ENCODE measurements at places on chromosomes 7 and 10.

- H3K4me1 ChIP-seq: peaks cover 16% of the 10 kb centered on the region
- no peak for DNase-seq
- peaks cover 16% of the 10 kb centered on the region for H3K36me3 ChIP-seq
- H3K27me3 ChIP-seq: no peaks in the 10 kb centered on the region
- H3K4me3 ChIP-seq: no peak overlapping the region
Measured at GRCh38 chr10:79220307-79220706, 127.0 kb upstream of the PPIF start.

- DNase-seq: no peak
- no peak overlapping the region for H3K4me3 ChIP-seq
- no peaks in the 10 kb centered on the region for H3K36me3 ChIP-seq
- H3K4me1 ChIP-seq: peaks cover 5% of the 10 kb centered on the region
Measured at GRCh38 chr10:87596351-87596750, 63.3 kb upstream of the PAPSS2 start.

- H3K4me3 ChIP-seq: no peak overlapping the region
- DNase-seq: no peak
- no peaks in the 10 kb centered on the region for H3K36me3 ChIP-seq
Measured at GRCh38 chr7:18049262-18049661, 21.6 kb upstream of the PRPS1L1 start.

- no peak overlapping the region for H3K4me3 ChIP-seq
- H3K4me1 ChIP-seq: peaks cover 8% of the 10 kb centered on the region
- no peaks in the 10 kb centered on the region for H3K27me3 ChIP-seq
- peak overlapping the region; percentile 83 for H3K27ac ChIP-seq
- DNase-seq: no peak
Measured at GRCh38 chr10:12579954-12580858, 230.9 kb downstream of the CAMK1D start.

DNA sequence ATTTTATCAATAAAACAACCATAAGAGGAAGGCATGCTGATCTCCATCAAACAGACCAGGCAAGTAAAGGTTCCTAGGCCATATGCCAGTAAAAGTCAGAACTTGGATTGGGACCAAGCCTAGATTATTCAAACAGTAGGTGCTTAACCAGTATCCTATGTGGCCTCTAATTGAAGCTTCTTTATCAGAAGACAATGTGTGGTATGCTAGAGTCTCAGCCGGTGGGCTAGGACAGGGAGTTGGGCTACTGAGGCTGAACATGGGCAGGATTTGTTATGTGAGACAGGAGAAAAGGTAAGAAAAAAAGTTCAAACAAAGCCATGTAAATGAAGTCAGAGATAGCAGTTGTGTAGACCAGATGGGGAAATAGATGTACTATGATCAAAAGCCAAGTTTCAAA lies 413.7 kb upstream of the GHITM start:
- no peaks in the 10 kb centered on the region for H3K4me1 ChIP-seq
- H3K36me3 ChIP-seq: no peaks in the 10 kb centered on the region
- H3K4me3 ChIP-seq: no peak overlapping the region
- DNase-seq: no peak
- H3K27ac ChIP-seq: no peak overlapping the region
- no peaks in the 10 kb centered on the region for H3K27me3 ChIP-seq

DNA sequence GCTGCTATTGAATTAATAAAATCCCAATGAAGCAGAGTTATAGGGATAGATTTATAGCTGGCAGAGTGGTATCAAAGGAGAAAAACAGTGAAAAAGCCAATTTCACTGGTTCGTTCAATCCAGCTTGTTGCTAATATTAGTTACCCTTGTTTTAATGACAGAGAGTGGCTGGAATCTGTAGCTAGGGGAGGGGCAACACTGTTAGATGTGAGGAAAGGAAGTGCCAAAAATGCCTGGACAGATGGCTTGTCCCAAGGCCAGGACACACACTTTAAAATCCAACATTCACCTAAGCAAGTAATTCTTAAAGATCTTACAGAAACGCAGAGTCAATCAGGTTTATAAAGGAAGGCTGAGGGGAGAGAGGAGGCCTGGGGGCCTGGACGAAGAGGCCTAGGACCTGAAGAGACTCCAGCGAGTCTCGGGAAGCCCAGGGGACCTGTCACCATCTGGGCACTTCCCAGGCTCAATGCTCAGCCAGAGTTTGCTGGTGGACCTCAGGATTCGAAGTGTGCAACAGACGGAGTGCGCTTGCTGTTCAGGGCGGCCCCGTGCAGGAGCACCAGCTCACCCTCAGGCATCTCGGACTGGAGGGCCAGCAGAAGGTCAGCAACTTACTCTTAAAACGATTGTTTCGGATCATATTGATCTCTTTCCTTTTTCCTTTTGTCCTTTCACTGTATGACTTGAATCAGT lies 36.7 kb downstream of the TMEM248 start:
- H3K4me1 ChIP-seq: peaks cover 19% of the 10 kb centered on the region
- peaks cover 11% of the 10 kb centered on the region for H3K36me3 ChIP-seq
- no peak for DNase-seq
- no peak overlapping the region for H3K4me3 ChIP-seq
- H3K27ac ChIP-seq: peak overlapping the region; percentile 91
- no peaks in the 10 kb centered on the region for H3K27me3 ChIP-seq

- no peak overlapping the region for H3K27ac ChIP-seq
- peaks cover 12% of the 10 kb centered on the region for H3K27me3 ChIP-seq
- DNase-seq: no peak
- H3K4me3 ChIP-seq: no peak overlapping the region
Measured at GRCh38 chr10:29925771-29926692, 133.4 kb downstream of the JCAD start.

DNA sequence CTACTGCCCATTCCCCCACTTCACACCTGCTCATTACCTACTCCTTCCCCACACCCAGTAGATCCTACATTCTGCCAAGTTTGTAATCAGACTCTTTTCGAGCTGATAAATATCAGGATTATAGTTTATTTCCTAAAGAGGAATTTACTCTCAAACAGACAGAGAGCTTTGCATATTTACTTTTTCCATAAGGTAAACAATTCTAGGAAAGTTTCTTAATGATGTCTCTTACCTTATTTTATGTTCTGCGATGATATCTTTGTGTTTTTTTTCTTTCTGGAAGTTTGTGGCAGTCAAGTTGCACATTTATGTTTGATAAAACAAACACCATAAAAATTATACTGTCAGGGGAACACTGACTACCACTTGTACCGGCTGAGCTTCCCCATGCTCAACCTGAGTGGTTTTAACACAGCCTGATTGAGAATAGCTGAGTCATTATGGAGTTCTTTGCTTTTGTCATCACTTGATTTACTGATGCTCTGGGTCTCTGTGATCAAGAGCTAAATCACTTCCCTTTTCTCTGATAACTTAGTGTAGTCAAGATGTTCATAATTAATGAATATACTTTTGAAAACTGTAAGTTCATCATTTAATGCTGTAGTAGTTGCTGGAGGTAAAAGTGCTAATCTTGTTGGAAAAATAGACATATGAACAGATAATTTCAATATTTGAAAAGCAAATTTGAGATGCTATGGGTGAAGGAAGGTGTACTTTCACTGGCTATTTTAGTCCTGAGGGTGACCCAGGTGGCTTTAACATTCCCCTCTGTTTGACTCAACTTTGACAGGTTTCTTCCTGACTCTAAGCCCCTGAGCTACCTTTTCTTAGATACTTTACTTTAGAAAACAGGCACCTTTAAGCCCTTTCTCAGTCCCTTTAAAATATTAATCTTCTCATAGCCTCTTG lies 1034.5 kb upstream of the LRRTM3 start:
- H3K4me1 ChIP-seq: peaks cover 12% of the 10 kb centered on the region
- no peaks in the 10 kb centered on the region for H3K36me3 ChIP-seq
- H3K27ac ChIP-seq: peak overlapping the region; percentile 73
- H3K4me3 ChIP-seq: no peak overlapping the region
- H3K27me3 ChIP-seq: no peaks in the 10 kb centered on the region

GRCh38 chr10:97080051-97080776 lies 105.5 kb downstream of the SLIT1 start:
- H3K36me3 ChIP-seq: no peaks in the 10 kb centered on the region
- H3K27ac ChIP-seq: no peak overlapping the region
- peaks cover 13% of the 10 kb centered on the region for H3K27me3 ChIP-seq

DNA sequence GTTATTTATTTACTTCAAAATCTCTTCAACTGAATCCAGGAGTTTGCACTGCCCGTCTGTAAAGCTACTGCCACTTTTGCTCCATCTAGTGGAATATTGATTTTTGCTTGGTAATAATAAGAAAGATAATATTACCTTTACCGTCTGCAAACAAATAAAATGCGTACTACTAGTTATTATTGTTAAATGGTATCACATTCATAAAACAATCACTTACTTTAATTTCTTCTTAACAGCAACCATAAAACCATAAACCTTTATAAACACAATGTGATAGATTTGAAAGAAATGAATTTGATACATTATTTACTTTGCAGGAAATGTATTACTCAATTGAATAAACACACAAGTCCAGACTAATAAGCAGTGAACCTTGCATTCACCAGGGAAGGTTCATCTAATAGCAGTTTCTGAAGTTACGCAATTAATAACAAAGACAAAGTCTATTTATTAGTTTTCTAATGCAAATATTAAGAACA lies 6.4 kb downstream of the AGMO start:
- no peak for DNase-seq
- H3K4me3 ChIP-seq: no peak overlapping the region
- peaks cover 8% of the 10 kb centered on the region for H3K4me1 ChIP-seq
- H3K36me3 ChIP-seq: no peaks in the 10 kb centered on the region
- H3K27me3 ChIP-seq: no peaks in the 10 kb centered on the region
- no peak overlapping the region for H3K27ac ChIP-seq

DNA sequence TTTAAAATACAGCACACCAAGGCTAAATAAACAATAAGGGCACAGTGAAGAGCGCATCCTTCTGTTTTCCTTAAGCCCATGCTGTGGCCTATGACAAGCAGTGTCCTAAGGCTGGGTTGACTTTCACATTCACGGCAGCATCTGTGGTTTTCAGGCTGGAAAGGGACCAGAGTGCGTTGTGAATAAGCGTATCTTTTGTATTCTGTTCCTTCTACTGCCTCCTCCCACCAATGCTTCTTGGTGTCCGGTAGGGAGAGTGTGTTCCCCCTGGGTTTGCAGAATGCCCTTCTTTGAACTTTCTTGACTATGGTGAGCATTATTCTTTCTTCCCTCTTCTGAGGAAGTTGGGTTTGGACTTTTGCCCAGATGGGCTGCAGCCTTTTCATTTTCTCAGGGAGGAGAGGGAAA lies 73.6 kb downstream of the ABCA13 start:
- H3K36me3 ChIP-seq: no peaks in the 10 kb centered on the region
- H3K4me3 ChIP-seq: no peak overlapping the region
- H3K27ac ChIP-seq: no peak overlapping the region
- H3K4me1 ChIP-seq: no peaks in the 10 kb centered on the region
- H3K27me3 ChIP-seq: peaks cover 6% of the 10 kb centered on the region

DNA sequence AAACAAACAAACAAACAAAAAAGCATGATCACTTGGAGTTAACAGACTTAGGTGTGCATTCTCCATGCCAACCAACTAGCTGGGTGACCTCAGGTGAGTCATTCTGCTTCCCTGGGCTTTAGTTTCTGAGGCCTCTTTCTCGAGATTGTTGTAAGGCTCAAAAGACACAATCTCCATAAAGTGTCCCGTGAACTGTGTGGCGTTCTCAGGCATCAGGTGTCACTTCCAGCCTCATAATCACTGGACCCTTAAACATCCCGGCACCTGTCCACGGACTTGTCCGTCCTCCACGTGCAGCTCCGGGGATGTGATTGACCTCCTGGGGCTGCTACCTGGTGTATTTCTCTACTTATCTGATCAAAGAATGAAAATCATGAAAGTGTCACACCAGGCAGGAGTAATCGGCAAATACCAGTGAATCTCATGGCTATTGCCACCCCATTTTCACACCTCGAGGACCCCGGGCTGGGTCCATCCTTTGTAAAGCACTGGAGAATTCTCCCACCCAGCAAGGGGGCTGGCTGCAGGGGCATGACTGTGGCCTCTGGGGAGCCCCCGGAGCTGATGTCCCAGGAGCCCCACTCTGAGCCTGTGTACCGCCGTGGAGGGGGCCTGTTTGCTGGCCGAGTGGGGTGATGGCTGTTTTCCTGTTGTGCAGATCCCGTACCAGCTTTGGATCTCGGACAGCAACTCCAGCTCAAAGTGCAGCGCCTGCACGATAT lies 189.8 kb upstream of the SH2B2 start:
- H3K4me3 ChIP-seq: no peak overlapping the region
- no peak for DNase-seq
- peaks cover 32% of the 10 kb centered on the region for H3K4me1 ChIP-seq
- H3K27me3 ChIP-seq: peaks cover 11% of the 10 kb centered on the region
- H3K36me3 ChIP-seq: peaks cover 13% of the 10 kb centered on the region

DNA sequence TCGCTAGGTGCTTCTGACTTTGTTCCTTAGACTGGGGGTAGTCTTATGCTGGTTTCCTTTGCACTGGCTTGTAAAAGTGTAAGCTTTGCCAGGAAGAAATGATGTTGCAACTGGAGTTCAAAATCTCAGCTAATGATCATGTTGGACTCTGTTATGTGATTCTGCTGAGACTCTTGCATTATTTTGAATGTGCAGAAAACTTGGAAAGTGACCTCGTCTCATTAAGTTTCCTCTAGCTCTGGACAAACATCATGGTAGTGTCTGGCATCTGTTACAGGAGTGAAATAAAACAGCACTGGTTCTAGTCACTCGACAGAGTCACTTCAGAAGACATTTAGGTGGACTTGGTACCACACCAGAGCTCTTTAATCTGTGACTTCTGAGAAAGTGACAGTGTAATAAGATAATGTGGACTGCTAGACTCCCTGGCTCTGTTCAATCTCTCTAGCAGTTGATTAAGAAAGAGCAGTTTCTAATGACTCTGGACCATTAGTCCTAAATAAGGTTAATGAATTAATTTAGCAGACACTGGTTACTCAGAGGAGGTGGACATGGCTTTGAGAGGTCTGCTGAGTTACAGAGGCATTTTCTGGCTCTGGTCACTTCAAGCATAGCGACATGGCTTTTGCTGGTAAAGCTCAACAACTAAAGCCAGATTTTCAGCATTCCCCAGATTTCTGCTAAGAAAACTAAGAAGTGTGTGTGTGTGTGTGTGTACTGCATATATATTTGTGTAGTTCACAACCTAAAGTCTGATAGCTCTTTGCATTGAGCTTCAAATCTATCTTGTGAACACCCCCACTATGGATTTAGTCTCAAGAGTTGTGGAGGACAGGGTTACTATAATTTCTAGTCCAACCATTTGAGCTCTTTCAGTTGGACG lies 2.0 kb downstream of the NRP1 start:
- no peaks in the 10 kb centered on the region for H3K27me3 ChIP-seq
- peak overlapping the region; percentile 75 for H3K4me3 ChIP-seq
- peaks cover 39% of the 10 kb centered on the region for H3K4me1 ChIP-seq
- no peak for DNase-seq
- H3K27ac ChIP-seq: no peak overlapping the region
- H3K36me3 ChIP-seq: peaks cover 12% of the 10 kb centered on the region

DNA sequence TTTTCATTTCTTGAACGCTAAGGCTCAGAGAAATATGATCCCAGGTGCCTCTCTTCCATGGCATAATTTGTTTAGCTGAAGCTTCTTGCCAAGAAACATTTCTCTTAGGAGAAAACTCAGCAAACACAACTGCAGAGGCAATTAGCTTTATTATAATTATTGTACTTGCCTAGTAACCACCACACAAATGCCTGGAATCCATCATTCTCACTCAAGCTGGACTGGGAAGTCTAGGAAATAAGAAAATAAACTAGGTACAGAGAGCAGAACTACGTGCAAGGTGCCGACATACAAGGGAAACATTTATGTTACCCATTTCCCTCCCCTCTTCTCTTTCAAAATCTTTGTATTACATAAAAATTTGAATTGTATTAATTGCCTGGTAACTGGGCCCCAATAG lies 15.1 kb downstream of the SLC35B4 start:
- DNase-seq: no peak
- peaks cover 28% of the 10 kb centered on the region for H3K36me3 ChIP-seq
- no peaks in the 10 kb centered on the region for H3K27me3 ChIP-seq
- no peak overlapping the region for H3K4me3 ChIP-seq
- no peaks in the 10 kb centered on the region for H3K4me1 ChIP-seq
- H3K27ac ChIP-seq: no peak overlapping the region
